ENCODE measurements at places on chromosomes 1 and 21.

DNA sequence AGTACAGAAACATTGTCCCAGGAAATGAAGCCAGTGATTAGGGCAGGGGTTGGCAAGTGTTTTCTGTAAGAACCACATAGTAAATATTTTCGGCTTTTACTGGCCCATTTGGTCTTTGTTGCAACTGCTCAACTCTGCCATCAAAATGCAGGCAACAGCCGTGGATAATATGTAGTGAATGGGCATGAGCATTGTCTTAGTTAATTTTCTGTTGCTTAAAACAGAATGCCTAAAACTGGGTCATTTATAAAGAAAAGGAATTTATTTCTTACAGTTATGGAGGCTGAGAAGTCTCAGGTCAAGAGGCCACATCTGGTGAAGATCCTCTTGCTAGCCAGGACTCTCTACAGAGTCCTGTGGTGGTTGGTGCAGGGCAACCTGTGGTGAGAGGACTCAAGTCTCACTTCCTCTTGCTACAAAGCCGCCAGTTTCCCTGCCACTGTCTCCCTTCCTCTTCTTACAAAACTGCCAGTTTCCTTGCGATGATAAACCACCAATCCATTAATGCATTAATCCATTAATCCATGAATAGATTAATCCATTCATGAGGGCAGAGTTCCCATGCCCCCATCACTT lies 166.4 kb downstream of the PSMG1 start:
- DNase-seq: peak; percentile 90

DNA sequence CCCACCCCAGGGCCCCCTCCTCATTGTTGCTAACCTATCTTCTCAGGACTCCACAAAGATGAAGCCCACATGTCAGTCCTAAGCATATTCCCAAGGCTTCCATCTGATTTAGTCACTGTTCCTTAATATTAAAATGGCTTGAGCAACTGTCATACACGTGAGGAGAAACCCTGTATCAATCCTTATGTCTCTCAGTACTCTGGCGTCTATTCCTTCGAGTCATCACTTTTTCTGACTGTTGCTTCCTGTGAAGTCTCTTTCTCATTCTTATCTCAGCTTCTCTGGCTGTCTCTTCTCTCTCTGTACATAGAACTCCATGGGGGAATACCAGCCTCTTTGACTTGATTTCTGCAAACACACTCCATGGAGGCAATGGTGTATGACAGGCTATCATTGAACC lies 98.4 kb downstream of the C4BPA start:
- DNase-seq: no peak

DNA sequence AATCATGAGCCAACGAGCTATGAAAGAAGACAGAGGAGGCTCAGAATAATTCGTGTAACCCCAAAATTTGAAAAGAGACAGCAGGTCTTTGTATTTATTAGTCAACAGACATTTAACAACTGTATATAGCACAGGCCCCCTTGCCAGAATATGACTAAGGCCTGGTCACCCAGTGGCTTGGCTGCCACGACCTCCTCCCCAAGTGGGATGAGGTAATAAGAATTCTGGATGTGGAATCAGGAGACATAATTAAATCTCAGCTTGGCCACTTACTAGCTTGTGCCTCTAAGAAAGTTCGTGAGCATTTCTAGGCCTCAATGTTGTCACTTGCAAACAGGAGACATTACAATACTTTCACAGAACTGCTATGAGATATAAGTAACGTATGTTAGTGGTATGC lies 134.2 kb upstream of the TNFSF4 start:
- DNase-seq: no peak

- no peak for DNase-seq
Measured at GRCh38 chr1:171655746-171656116, 3.2 kb upstream of the MYOC start.

GRCh38 chr1:239899747-239900146 lies 191.9 kb upstream of the FMN2 start:
- no peak for DNase-seq

- DNase-seq: no peak
Measured at GRCh38 chr1:34617321-34618118, 137.3 kb upstream of the GJB5 start.

DNA sequence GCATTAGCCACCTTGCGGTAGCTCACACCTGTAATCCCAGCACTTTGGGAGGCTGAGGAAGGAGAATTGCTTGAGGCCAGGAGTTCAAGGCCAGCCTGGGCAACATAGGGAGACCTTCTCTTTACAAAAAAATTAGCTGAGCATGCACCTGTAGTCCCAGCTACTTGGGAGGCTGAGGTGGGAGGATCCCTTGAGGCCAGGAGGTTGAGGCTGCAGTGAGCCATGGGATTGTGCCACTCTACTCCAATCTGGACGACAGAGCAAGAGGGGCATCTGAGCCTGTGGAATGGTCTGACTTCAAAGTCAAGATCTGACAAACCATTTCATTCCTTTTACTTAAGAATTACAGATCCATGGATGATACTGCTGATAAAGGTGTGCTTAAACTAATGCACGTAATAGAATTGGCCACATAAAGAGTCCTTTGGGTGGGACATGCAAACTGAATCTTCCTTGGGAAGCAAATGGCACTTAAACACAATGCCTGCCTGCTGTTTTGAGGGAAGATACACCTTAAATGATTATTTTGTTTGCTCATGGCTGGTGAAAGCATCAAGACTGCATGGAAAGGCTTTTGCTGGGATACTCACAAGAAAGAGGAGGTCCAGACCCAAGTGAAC lies 2.5 kb upstream of the TMEM201 start:
- no peak for DNase-seq

DNA sequence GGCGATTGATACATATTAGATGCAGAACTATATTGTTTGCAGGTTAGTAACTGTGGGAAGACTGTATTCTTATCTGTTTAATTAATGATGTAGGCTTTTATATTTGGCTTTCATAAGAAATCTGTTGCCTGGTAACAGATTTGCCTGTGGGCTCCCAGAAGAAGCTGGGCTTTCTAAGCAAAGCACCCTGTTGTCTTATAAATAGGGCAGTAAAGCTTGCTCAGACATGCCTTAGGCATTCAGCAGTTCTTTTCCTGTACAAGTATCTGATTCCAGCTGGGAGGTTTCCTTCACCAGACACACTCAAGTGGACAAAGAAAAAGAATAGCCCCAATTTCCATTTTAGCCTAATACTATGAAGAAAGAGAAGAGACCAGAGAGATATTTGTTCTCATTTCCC lies 524.0 kb downstream of the LRRIQ3 start:
- DNase-seq: no peak

GRCh38 chr1:62439652-62440371 lies 3.0 kb downstream of the USP1 start:
- DNase-seq: no peak

- no peak for DNase-seq
Measured at GRCh38 chr1:217273866-217274265, 357.0 kb downstream of the GPATCH2 start.

DNA sequence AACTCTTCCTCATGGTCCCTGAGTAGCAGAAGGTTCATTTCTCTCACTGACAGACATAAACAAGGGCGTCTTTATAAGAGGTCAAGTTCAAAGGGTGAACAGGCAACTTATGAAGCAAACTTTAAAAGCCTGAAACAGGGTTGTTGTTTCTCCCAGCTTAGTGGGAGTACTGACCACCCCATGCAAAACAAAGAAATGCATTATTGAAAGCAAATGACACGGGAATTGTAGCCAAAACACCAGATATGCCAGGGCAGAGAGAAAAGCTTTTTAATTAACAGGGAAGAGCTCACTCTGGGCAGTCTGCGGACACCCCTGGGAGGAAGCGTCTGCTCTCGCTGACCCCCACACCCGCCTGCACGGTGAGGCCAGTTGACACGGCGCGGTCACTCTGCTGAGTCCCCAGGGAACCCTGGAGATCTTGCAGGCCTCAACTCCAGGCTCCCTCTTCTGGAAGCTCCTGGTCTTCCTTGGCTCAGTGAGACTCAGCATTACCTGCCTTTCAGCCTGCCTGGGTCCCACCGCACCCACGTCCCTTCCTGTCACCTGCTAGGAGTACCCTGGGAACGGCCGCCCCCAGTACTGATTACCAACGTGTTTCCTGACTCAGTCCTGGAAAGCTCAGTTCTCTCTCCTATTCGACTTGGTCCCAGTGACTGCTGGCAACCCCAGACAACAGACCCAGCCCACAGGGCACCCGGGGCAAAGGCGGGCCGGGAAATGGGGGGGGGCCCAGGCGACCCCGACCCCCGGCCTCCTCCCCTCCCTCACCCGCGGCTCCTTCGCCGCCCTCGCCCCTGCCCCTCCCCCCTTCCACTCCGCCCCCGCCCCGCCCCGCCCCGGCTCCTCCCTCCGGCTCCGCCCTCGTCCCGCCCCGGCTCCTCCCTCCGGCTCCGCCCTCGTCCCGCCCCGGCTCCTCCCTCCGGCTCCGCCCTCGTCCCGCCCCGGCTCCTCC lies 972 bp downstream of the CFAP410 start:
- peak; percentile 50 for DNase-seq

- no peak for DNase-seq
Measured at GRCh38 chr21:22258821-22259220, 1260.6 kb downstream of the NCAM2 start.

DNA sequence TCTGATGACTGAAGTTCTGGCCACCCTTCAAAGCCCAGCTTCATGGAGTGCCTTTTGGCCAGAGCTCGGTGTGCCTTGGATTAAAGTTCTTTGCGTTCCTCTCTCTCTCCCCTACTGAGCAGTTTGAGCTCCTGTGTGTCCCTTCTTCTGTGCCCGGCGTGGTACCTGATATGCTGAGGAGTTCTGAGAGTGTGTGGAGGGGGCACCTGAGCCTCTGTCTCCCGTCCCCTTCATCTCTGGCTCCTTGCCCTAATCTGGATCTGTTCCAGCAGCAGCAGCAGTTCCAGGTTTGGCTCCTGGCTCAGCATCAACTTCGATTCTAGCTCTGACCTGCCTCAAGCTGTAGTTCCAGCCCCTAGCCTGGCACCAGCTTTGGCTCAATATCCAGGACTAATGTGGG lies 25.1 kb upstream of the MYCL start:
- DNase-seq: no peak

DNA sequence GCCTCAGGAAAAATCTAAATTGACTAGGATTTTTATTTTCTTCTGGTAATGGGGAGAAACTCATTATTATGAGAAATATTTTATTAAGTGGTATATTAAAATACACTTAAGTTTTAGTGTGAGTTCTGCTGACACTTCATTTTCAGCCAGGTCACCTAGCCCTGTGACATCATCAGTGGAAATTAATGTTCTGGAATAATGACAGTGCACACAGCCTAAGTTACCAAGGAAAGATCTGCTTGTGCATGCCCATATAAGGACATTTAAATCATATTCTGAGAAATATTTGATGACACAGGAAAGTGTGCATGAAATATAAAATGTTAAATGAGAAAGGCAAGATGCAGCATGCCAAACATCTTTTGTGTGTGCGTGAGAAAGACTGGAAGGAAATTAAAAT lies 102.0 kb downstream of the KIF14 start:
- no peak for DNase-seq

- no peak for DNase-seq
Measured at GRCh38 chr1:89035080-89035479, 12.4 kb upstream of the GBP3 start.

- DNase-seq: no peak
Measured at GRCh38 chr1:41222496-41222895, 19.6 kb downstream of the SCMH1 start.

- DNase-seq: no peak
Measured at GRCh38 chr21:29712818-29713217, 227.0 kb downstream of the GRIK1 start.

- DNase-seq: no peak
Measured at GRCh38 chr1:43402089-43402865, 12.6 kb downstream of the SZT2 start.

DNA sequence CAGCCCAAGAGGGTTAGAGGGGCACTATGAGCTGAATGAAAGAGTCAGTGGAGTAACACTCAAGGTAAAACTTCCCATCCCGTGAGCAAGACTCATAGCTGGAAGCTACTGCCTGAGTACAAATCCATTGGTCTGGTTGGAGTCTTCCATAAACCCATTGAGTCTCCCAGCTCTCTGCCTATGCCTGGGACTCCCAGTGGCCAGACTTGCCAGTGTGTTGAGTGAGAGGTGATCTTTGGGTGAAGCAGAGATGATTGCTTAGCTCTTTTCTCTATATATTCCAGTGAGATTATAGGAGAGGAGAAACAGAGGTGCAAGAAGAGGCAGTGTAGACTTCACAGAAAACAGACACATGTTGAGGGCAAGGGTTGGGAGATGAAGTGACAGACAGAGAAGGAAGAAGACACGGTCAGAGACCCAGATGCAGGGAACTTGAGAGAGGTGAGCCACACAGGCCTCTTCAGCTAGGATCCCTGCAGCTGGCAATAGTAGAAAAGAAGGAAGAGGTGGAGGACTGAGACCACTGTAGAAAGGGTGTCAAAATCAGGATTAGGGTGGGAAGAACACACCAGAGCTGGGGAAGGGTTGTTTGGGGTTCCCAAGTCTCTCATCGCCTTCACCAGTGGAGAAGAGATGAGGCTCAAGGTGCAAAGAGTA lies 3.7 kb downstream of the FOXD2 start:
- no peak for DNase-seq
